ENCODE measurements at places on chromosomes 1 and 21.

- peak; percentile 77 for DNase-seq
Observed at GRCh38 chr1:160085686-160086455, 4.5 kb downstream of the KCNJ9 start.

- no peak for DNase-seq
Observed at GRCh38 chr21:42459082-42459460, 37.0 kb downstream of the RSPH1 start.

DNA sequence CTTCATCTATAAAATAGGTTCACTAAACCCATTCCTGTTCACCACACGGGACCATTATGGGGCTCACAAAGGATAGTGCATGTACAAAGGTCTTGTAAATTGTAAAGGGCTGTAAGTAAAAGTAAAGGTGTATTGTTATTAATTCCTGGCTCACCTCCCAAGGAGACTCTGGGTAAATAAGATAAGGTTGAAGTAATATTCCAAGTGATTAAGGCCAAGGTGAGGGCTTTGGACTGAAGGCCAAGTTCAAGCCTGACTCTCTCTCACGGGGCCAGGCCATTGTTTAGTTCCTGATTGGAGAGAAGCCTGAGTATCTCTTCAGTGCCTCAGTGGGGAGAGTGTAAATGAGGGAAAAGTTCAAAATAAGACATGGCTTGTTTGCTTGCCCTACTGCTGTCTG, 19.5 kb upstream of the ZFYVE9 start:
- DNase-seq = no peak

DNA sequence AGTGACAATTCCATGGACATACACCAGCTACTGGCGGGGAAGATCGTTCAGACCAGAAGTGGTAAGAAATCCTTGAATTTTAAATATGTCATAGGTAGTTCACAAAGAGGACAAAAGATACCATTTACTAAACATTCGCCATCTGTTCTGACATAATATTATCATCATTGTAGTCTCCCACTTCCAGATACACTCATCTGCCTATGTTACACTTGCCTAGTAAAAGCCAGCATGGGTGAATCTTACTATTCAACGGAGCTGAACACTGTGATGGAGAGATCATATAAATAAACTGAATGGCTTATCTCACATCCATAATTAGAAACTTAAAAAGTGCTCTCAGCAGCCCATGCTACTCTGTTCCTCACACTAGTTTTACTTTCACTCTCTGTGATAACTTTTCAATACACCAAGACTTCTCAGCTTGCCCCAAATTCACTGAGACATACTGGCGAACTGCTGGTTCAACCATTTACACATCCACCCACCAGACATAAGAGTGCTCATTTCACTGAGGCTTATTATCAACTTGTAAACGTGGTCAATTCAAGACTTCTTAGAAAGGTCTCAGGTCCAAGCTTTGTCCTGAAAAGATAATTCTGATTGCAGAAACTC, 463 bp upstream of the PRRC2C start:
- DNase-seq = no peak

DNA sequence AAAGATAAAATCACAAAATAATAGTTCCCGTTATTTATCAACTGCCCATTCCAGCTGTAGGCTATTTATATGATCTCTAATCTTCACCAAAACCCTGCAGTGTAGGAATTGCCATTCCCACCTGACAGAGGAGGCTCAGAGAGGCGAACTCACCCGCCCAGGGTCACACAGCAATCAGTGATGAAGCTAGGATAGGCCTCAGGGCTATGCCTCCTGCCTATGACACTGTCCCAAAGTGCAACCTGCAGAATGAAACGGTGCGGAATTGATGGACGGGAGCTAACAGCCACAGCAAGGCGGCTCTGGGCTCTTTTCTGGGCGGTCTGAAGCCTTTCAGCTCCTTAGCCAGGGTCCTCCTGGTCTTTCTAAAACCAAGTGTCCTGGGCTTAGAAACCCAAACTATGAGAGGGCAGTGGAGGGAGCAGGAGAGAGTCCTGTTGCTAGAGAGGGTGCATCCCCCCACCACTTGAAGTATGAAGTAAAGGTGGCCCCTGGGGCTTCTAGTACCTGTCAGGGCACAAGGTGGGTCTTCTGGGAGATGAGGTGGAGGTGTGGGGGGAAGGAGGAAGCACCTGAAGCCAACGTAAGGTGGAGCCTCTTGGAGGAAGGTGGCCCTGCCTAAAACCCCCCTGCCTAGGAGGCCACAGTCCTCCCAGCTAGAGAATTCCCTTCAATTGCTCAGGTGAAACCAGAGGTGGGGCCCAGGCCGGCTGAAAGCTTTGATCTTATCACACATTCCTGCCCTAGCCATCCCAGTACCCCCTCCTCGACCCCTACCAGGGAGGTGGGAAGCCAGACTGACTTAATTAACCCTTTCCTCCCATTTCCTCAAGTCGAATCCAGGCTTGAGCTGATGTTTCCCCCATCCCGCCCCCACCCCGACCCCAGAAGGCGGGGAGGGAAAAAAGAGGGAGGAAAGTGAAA, 14.8 kb downstream of the HSPG2 start:
- no peak for DNase-seq

- DNase-seq = no peak
Observed at GRCh38 chr1:227576189-227576588, 12.8 kb downstream of the ZNF678 start.

DNA sequence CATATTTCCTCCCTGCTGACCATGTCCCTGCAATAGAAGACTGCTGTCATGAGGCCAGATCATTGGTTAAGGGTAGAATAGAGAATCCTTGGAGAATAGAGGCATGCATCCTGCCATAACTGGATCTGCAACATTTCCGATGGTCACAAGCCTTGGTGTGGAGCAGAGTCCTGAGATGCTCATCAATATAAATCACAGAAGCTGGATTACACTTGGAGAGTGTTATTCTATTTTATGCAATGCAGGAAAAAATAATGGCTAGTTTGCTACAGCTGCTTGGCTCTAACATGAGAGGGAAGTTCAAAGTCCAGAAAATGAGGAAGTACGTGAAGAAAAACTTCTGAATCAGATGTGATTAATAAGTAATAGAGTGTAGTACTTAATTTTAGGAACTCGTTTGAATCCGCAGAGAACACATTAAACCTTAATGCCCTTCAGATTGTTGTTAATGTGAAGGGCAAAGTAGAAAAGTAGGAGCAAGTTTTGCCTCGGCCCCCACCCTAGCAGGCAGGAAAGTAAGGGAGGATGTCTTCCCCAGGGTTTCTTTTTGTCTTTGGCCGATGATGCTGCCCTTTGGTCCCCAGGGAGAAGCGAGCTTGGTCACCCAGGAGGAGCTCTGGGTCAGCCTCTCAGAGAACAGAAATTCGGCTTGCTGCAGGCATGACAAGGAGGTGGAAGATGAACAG, 59.5 kb downstream of the KCNK1 start:
- no peak for DNase-seq

- no peak for DNase-seq
Observed at GRCh38 chr1:21337010-21337437, 46.8 kb upstream of the ECE1 start.

GRCh38 chr21:37936010-37936785, 19.9 kb upstream of the KCNJ6 start:
- no peak for DNase-seq

DNA sequence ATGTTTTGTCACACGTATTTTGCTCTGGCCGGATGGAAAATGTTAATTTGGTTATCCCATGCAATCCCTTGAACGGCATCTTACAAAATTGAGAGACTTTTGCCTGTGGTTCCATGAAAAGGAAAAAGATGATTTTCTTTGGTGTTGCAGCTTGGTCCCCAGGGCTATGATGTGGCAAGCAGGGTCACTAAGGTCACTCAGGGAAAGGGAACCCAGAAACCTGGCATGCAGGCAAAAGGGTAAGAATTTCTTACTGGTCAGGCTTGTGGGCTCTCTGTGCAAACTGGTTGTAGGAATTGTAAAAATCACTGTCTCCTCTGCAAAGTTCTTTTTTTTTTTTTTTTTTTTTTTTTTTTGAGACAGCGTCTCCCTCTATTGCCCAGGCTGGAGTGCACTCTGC, 48.4 kb upstream of the NBPF3 start:
- no peak for DNase-seq

DNA sequence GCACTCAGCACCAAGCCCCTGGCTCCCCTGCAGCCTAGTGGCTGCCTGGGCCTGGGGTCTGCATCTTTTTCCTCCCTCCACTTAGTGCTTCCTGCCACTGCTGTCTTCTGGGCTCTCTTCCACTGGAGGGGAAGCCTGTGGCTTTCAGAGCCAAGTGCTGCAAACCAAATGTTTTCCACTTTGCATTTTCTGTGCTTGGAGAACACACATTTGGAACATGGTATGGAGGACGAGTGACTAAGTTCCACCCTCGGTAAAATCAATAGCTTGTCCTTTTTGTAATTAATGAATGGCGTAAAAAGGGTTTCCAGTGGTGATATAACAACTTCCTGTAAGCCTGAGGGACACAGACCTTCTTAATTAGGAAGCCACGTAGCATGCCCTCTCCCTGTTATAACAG, 10.1 kb upstream of the GPR153 start:
- DNase-seq = peak; percentile 79

DNA sequence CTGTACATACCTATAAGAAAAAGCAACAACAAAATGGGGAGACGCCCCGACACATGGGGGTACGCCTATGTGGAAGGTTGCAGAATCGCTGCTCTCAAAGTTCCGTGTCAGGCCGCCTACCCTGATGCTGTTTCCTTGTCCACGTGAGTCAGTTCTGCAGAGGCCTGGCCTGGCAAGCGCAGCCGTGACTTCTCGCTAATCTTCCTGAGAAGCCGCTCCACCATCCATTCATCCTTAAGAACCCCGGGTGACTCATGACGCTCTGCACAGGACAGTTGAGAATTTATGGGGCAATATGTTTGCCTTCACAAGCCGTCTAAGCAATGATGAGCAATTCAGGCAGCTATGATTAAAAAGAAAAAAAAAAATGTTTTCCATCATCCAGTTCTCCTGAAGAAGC, 122.3 kb upstream of the TMPRSS2 start:
- DNase-seq = no peak

DNA sequence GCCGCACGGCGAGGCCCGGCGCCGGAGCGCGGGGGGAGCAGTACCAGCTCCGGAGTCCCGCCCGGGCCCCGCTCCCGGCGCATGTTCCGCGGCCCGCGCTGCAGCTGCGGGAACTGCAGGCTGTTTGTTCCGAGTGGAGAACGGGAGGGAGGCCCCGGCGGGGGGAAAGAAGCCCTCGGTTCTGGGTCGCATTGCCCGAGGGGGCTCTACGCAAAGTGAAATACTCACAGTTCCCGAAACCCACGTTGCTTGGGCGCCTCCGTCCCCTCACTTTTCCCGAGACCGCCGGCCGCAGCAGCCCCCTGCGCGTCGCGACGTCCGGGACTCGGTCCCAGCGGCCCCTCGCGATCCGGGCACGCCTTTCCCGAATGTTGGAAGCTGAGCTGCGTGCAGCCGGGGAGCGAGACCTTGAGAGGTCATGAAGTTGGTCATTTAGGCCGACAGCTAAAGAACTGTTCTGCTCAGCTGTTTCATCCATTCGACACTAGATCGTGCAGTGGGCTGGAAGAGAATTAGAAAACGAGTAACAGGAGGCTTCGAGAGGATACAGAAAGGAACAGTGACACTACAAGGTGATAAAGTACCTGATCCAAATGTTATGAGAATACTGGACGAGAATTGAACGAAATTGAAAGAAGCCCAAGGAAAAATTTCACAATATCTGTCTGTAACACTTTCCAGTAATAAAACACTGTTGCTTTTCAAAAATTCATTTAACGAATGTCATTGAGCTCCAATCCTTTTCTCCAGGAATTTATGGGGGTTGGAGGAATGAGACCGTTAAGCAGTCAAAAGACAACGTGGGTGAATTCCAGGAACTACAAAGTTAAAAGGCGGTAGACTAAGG, 657 bp upstream of the LIN9 start:
- DNase-seq = peak; percentile 28

DNA sequence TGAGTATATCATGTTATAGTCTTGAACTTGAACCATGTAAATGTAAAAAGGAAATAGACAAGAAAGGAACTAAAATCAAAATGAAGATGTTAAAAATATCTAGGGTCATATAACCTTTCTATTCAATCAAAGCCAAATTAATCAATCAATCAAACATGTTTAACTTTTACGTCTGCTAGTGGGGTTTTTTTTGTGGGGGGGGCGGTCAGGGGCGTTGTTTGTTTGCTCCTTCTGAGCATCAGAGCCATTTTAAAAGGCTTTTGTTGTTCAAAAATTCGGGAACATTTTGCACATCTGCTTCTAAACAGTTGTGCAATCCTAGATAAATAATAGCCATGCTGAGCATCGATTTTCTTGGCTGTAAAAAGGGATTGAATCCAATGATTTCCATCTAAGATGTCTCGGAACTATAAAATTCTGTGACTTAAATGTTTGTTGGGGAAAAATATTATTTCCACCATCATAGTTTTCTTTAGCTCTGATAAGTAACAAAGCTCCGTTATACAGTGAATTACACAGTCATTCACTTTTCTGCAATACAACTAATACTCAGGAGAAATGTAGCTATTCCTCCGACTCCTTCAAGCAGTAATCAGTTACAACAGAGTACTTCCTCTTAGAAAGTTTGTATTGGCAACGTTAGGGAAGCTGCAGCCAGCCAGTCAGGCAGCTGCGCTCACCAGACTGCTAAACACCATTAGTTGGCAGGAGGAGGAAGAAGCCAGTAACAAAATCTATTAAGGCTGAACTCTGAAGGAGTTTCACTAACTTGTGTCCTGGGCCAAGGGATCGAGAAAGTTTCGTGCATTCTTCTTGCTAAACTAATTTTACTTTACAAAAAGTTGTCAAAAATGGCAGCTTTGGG, 2.2 kb downstream of the SPATA6 start:
- DNase-seq = peak; percentile 66

GRCh38 chr1:30363031-30363430, 360.4 kb downstream of the MATN1 start:
- DNase-seq = no peak

- DNase-seq = no peak
Observed at GRCh38 chr1:207414606-207415108, 39.5 kb upstream of the CR2 start.

DNA sequence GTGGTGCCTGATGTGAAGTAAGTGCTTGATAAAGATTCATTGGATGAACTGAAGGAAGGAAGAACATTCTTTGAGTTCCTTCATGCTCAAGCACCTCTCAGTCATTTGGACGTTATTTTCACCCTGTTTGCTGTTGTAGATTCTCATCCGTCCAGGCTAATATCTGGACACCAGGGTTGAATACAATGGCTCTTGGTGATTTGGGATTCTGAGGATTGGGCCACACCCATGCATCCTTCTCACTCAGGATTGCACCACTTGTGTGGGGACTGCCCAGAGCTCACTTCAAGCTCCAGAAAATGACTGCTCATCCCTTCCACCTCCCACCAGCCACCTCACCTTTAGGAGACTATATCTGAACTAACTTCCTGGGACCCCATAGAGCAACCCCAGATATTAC, 117.1 kb upstream of the IPO9 start:
- no peak for DNase-seq

Measured in hindlimb muscle (tissue), 1 donor.